ENCODE measurements at places on chromosomes 4 and X. TPM values are rescaled to one million over a fixed set of nuclear protein-coding genes. Genes with fewer than 3 reads are reported as not detected.

The HDX gene
- 1.9 TPM for polyA plus RNA-seq

The TGIF2LX gene
- not detected for polyA plus RNA-seq

The USP26 gene
- polyA plus RNA-seq: not detected

The ALB gene
- 172 TPM for polyA plus RNA-seq

The RNF150 gene
- 5.0 TPM for polyA plus RNA-seq

The ATP2B3 gene
- 0.37 TPM for polyA plus RNA-seq

The SMR3B gene
- not detected for polyA plus RNA-seq

DNA sequence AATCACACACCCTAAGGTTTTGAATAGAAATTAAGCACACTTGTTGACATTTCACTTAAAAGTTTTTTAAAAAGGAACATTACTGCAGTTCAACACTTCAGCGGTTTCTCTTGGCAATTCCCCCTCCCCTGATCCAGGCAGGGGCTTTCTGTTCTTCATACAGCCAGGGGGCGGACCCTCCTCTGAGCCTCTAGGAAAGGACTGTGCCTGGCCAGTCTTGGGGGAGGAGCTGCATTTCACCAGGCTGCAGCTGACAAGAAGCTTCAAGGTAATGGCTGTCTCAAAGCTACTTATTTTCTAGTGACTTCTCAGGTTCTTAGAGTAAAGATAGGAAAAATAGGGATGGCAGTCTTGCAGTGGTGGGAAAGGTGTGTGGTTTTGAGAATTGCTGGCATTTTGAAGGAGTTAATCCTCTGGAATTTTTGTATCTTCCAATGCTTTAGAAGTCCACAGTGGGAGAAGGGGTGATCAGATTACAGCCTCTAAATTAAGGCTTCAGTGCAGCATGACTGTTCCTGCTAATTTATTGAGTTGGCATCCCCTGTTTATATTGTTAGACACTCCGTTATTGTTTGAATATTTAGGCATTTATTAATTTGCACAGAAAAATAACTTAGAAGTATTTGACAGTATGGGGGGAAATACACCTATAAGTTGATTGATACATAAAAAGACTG, 33.5 kb downstream of the PWWP3B start:
- peak; percentile 70 for DNase-seq

- DNase-seq: no peak
Observed at GRCh38 chrX:136191171-136191570, 43.8 kb downstream of the FHL1 start.

GRCh38 chrX:8604131-8604530, 127.8 kb downstream of the ANOS1 start:
- no peak for DNase-seq

DNA sequence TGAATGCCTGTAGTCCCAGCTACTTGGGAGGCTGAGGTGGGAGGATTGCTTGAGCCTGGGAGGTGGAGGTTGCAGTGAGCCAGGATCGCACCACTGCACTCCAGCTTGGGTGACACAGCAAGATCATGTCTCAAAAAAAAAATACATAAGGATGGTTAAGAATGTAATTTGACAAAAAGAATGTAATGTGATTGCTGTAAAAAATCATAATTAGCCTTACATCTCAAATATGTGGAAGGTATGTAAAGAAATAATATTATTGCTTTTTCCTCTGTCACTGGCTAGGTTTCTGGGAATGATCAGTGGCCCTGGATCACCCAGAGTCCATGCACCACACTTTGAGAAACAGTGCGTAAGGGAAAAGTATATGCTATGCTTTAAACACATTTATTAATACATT, 106.1 kb upstream of the C1GALT1C1 start:
- DNase-seq: no peak

DNA sequence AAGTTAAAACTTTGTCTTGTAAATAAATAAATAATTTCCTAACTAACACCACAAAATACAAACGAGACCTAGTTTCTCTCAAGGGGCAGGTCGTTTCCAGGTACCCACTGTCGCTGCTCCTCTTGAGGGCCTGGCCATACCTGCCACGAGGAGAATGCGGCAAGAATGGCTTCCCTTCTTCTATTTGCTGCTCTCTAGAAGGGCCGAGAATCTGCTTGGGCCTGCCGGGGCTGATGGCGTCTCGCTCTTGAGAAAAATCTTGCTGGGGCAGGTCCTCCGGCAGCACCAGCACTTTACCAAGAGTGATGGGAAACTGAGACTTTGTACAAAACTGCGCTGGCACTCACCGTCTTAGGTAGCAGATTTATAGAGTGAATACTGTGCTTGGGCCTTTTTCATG, 31.5 kb downstream of the CYLC1 start:
- DNase-seq: no peak

- peak; percentile 92 for DNase-seq
Observed at GRCh38 chr4:4990857-4991540, 28.3 kb downstream of the CYTL1 start.

DNA sequence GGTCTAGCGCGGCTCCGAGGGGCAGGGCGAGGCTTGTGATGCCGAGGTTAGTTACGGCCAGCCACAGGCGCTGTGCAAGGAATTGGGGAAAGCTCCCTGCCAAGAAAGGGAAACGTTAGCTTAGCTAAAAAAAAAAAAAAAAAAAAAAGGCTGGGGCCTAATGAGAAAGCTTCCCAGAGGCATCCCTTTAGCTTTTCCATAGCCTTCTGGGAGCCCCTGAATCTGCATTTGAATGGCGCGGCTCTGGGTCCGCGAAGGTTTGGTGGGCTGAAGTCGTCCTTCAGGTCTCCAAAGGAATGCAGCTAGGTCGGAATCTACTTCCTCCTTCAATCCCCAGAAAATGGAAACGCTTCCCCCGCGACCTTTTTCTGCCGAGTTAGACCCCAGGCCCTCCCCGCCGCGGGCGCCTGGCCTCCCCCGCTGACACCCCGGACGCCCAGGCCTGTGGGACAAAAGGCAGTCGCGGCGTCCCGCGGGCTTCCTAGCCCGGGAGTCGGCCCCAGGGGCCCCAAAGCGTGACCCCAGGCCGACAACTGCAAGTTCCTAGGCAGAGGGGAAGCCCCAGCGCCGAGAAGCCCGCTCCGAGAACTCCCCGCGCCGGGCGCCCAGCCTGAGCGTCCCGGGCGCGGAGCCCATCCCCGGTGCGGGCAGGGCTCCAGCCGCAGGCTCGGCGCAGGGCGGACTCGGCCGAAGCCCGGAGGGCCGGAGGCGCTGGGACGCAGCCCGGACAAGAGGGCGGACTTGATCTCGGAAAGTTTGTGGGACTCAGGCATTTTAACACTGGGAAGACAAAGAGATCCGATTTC, 605 bp upstream of the FAT1 start:
- DNase-seq: peak; percentile 70

DNA sequence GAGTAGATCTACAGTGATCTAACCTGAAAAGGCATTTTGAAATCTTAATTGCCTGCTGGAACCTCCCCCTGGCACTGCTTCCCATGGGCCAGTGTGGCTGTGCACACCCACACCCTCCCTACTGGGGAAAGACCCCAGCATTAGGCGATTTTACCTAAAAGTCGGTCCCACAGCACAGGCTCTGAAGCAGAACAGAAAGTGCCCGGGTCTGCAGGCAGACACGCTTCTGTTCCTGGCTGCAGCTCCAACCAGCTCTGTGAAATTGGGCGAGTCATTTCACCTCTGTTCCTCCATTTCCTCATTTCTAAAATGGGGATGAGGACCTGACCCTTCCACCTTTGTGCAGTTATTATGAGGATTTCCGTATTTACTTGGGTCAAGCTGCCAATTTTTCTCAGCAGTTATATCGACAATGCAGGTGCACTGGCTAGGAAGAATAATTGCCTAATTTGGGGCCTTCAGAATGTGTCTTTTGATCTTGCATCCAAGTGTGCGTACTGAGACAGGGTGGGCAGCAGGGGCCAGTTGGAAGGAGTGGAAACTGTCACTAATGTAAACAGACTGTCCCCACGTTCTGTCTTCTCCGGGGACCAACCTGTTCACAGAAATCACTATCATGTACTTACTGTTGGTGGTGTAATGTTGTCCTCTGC, 7.1 kb downstream of the KLF3 start:
- no peak for DNase-seq

DNA sequence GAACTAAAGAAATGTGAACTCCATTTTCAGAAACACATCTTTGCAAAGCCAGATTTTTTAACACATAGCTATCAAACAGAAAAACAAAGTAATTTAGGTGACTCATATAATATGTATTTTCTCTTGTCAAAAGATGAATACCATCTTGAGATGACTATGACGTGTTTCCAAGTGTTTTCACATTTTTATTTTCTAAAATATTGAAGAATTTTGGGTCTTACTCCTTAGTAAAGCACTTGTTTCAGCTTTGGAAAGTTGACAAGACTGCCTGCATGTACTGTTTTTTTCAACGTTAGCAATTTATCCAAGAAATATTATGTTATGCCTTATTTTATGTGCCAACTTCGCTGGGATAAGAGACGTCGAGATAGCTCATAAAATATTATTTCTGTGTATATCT, 733.9 kb upstream of the EPHA5 start:
- DNase-seq: no peak

DNA sequence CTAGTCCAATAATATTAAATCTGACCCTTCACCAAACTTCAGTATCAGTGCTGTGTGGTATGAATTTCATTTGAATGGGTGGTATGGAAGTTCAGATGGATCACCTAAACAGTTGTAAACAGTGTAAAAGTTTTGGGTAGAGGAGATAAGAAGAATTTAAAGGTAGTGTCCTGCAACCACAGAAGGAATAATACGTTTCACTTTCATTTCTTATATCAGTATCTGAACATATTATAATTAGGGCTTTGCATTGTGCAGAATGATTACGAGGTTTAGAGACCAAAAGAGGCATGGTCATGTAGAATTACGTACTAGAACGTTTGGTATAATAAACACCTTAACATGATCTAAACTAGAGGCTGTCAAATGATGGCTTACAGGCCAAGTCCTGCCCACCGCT, 116.1 kb downstream of the PDLIM5 start:
- DNase-seq: no peak

- no peak for DNase-seq
Observed at GRCh38 chr4:81220271-81220670, 5.2 kb upstream of the PRKG2 start.

- DNase-seq: no peak
Observed at GRCh38 chr4:52098618-52099017, 47.5 kb downstream of the SPATA18 start.

DNA sequence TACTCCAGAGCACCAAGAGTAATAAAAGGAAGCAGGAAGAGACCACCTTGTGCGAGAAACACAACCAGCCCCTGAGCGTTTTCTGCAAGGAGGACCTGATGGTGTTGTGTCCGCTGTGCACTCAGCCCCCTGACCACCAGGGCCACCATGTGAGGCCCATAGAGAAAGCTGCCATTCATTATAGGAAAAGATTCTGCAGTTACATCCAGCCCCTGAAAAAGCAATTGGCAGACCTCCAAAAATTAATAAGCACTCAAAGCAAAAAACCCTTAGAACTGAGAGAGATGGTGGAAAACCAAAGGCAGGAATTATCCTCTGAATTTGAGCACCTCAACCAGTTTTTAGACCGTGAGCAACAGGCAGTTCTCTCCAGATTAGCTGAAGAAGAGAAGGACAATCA, 5.7 kb downstream of the TRIM75 start:
- DNase-seq: no peak

GRCh38 chrX:819684-820083, 189.1 kb downstream of the SHOX start:
- DNase-seq: no peak

- peak; percentile 63 for DNase-seq
Observed at GRCh38 chrX:119118780-119119395, 8.7 kb downstream of the KIAA1210 start.

DNA sequence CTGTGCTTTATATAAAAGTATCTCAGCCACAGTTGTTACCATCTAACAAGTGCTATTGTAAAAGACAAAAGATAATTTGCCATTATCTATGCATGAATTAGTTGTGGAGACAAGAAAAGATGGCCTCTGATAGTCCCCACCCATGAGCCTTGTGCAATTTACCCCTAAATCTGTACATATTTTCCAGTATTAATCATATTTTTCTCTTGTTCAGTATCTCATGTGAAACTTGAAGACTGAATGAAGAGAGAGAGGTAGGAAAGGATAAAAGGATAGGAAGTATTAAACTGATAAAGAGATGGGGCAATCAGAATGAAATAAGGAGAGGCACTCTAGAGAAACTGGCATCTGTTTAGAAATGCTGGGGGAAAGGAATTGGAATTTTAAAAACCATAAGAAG, 3.7 kb downstream of the MYOZ2 start:
- no peak for DNase-seq

DNA sequence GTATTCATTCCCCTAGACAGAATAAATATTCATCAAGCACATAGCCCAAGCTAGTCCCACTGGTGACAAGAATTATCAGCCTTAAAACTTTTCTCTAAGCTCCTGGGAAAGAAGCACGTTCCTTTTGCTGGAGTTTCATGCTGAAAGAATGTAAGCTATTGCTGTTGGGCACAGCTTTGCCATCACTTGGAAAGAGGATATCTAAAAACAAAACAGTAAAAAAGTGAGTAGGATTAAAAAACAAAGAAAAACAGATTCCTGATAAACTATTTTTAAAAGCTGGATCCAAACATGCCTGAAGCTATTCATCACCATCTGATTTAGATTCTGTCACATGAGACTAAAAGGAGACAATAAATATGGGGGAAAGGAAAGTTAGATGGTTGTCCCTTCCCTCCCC, 176.8 kb downstream of the SCFD2 start:
- DNase-seq: no peak

GRCh38 chrX:151393514-151393913, 3.5 kb upstream of the VMA21 start:
- DNase-seq: no peak

- DNase-seq: peak; percentile 94
Observed at GRCh38 chr4:3640587-3640962, 108.4 kb upstream of the LRPAP1 start.

DNA sequence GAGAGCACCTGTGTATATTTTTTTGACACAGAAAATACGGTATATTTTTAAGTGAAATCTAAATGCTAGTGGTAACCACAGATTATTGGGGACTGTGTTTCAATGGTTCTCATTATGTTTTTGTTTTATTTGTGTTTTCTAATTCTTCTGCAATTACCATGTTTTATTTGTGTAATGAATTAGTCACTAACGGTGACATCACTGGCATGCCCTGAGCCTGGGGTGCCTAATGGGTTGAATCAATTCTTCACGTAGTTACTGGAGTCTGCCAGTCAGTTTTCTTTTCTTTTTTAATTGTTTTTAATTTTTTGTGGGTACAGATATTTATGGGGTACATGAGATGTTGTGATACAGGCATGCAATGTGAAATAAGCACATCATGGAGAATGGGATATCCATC, 168.8 kb downstream of the RELL1 start:
- no peak for DNase-seq

DNA sequence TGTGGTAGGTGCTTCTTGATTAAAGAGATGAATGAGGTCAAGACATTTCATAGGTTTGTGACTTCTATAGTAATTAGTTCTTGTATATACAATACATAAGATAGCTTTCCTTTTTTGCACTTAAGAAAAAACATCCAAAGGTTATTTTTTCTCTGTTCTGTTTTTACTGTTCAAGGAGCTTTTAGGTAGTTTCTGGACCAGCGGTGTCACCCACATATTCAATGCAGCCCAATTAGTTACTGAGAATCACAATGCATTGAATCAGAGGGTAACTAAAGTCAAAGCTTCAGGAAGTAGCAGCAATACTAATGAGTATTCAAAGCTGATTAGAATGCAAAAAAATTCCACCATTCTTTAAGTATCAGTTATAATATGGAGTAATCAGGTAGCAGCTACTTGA, 211.6 kb downstream of the SH2D1A start:
- no peak for DNase-seq
